ENCODE measurements at places on chromosomes 16 and 17.

DNA sequence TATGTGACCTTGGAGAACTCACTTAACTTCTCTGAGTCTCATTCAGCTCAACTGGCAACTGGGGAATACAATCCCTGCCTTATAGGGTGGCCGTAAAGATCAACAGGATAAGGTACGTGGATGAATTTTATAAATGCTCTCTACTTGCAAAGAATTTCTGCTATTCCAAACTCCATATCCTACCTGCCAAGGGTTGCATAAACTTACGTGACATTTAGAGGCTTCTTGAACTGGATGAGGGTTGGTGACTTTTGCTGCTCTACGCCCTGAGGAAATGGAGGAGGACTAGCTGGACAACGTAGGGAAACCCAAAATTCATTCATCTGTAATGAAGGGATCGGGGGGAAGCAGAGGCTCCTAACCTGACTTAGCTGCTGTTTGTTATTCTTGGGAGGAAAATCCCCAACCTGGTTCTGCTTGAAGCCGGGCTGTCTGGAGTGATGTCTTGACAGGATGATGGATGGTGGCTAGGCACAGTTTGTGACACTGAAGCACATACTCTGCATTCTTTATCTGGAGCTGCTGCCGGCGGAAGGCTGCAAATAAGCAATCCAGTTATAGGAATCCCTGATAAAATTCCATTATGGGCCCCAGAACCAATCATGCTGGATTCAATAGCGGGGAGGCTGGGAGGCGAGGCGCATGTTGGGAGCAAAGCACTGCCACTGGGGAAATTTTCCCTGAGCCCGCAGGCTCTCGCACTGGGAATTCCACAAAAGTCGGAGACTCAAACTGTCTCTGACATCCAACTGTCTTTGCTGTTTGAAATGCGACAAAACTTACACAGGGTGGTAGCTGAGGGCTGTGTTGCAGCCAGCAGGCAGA lies 94.7 kb upstream of the SDK2 start:
- no peak for DNase-seq

GRCh38 chr17:14091367-14091766 lies 22.1 kb downstream of the COX10 start:
- no peak for DNase-seq

DNA sequence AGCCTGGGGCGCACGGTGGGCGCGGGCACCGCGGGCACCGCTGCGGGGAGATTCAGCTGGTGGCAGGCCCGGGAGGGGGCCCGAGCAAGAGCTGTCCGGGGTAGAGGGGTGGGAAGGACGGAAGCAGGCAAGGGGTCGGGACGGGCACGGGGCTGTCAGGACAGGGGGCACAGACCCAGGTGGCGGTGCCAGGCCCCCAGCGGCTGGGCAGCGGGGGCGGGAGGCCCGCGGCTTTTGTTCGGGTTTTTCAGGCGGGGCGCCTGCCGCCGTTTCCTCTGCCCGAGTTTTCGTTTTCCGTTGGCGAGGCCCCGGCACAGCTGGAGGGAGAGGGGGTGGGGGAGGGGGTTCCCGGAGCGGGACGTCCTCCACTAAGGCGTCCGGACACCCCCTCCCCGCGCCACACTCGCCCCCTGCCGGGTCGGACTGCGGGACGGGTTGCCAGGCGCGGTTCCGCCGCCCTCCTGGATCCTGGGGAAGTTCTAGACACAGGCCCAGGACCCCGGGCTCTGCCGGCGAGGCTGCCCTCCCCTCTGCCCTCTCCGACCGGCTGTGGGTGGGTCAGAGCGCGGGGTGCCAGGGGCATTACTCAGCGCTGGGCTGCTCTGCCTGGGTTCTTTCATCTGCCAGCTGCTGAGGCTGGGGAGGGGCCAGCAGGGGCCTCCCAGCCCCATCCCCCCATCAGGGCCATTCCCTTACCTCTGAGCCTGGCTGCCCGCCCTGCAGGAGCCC lies 543 bp downstream of the ARHGAP23 start:
- DNase-seq: no peak

DNA sequence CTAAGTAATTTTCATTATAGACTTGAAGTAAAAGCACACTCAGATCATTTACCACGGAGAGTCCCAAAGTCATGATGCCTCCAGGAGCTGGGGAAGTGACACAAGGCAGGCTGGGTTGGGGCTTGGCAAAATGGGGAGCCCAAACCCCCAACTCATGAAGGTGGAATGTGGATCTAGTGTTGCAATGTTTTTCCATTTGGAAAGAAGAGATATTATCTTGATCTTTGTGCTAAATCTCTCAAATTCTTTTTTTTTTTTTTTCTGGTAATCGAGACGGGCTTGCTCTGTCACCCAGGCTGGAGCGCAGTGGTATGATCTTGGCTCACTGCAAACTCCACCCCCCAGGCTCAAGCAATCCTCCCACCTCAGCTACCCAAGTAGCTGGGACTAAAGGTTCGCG lies 7.5 kb upstream of the KCNG4 start:
- no peak for DNase-seq

- DNase-seq: no peak
Measured at GRCh38 chr17:78947235-78948149, 22.3 kb upstream of the TIMP2 start.

DNA sequence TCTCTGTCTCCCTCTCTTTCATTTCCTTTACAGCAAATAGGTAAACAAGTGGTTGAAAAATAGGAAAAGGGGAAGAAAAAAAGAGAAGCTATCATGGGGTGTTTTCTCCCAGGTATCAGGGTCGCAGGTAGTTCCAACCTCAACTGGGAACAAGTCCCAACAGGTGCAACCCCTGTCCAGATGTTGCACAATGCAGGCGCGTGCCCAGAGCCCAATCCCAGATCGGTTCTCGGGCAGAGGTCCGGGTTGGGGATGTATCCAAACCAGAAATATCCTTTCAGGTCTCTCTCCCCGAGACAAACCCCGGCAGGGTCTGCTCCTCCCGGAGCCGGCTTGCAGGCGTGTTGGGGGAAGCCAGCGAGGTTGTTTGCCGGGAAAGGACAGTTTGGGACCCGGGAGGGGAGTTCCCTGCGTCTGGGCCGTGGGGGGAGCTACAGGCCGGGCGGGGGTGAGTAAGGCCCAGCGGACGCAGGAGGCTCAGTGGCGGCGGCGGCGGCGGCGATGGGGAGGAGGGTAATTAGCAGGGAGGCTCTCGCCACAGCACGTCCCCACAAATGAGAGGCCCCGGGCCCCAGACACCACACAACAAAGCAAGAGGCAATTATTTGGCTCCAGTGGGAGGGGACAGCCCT lies 21.2 kb upstream of the SP6 start:
- DNase-seq: no peak

DNA sequence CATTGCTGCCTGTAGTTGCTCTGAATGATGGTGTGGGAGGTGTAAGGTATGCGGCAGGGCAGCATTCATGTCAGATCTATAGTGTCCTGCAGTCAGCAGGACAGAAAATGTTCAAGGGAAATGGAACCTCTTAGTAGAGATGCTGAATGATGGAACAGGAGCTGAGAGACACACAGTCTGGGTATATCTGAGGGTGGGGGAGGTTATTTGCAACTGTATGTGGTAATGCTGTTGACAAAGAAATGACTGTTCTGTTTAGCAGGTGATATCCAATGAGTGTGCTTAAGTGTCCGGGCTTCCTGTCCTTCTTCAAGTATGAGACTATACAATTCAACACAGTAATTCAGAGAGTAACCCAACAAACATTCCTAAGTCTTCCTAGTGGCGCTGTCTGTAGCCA lies 46.6 kb downstream of the STH start:
- DNase-seq: no peak

GRCh38 chr17:56614522-56614921 lies 21.0 kb downstream of the NOG start:
- no peak for DNase-seq

DNA sequence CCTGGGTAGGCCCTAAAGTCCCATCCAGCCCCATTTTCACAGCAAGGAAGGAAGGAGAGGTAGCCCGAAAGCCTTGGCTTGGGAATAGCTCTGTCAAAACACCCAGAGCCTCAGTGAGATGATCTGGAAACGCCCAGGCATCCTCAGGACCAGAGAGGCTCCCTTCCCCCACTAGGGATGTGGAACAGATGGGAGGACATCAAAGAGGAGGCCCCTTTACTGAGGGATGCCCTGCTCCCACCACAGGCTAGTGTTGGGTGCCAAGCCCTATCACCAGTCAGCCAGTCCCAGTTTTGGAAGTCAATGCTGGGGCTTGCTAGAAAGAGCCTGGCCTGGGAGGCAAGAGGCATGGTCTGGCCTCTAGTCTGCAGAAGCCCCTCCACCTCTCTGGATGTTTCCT lies 4.7 kb downstream of the TPPP3 start:
- DNase-seq: no peak

All from CD4-positive, alpha-beta T cell treated with Interleukin-10 for 1 hour (primary cell).